Lower leg skin (tissue), 4 donors: ENCODE measurements at places on chromosomes 16 and 17. TPM values are rescaled to one million over a fixed set of nuclear protein-coding genes. Genes with fewer than 3 reads are reported as not detected.

- DNase-seq, result no peak
These were observed 225.1 kb downstream of the LGALS9B start for GRCh38 chr17:20242271-20242670.

DNA sequence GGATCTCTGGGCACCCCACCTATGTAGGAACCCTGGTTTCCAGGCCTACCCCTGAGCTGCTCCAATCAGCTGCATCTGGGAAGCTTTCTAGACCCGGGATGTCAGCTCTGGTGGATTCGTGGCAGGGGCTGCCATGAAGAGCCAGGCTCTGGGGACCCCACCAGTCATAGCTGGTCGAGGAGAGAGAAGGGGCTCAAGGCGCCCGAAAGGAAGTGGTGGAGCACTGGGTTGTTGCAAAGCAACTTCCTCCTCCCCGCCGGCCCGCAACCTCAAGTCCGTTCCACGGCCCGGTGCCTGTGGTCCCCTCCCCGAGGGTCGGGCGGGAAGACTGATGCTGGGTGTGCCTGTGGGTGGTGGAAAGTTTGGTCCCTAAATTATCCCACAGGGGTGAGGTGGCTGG is 10.2 kb downstream of the TBKBP1 start:
- DNase-seq, result no peak

Gene SPATA22
- total RNA-seq, result not detected

Gene NT5C
- total RNA-seq, result 62.5 TPM

GRCh38 chr16:52364500-52364899 is 182.4 kb downstream of the TOX3 start:
- DNase-seq, result no peak

DNA sequence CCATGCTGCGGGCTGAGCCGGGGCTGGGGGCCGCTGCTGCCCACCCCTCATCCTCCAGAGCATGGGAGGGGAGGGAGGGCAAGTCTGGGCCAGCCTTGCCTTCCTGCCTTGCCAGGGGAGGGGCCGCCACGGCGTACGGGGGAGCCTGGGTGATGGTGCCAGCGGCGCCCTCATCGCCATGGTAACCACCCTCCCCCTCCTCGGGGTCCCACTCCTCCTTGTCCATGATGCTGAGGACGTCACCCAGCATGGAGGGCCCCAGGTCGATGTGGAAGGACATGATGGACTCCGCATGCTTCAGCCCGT is 23.9 kb upstream of the CPSF4L start:
- no peak for DNase-seq

Gene TBC1D3I
- total RNA-seq, result not detected

Gene RAD51D
- total RNA-seq, result 2.8 TPM

Gene GUCY2D
- total RNA-seq, result not detected

DNA sequence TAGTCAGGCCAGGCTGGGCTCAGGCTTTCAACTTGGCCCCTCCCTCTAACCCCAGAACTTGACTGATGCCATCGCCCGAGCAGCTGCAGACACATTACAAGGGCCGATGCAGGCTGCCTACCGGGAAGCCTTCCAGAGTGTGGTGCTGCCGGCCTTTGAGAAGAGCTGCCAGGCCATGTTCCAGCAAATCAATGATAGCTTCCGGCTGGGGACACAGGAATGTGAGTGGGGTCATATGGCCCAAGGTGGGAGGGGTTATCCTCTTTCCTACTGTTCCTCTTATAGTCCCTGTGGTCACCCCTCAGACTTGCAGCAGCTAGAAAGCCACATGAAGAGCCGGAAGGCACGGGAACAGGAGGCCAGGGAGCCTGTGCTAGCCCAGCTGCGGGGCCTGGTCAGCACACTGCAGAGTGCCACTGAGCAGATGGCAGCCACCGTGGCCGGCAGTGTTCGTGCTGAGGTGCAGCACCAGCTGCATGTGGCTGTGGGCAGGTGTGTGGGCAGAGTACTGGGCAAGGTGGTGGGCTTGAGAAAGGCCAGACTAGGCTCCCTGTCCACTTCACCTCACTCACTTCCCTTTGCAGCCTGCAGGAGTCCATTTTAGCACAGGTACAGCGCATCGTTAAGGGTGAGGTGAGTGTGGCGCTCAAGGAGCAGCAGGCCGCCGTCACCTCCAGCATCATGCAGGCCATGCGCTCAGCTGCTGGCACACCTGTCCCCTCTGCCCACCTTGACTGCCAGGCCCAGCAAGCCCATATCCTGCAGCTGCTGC is 2.1 kb upstream of the NRN1L start:
- no peak for DNase-seq

GRCh38 chr17:72432143-72432621 is 311.4 kb downstream of the SOX9 start:
- no peak for DNase-seq

Gene ZDHHC1
- total RNA-seq, result 15.1 TPM

Gene TEKT5
- total RNA-seq, result 0.20 TPM
